ENCODE measurements at places on chromosomes 5 and 9.

DNA sequence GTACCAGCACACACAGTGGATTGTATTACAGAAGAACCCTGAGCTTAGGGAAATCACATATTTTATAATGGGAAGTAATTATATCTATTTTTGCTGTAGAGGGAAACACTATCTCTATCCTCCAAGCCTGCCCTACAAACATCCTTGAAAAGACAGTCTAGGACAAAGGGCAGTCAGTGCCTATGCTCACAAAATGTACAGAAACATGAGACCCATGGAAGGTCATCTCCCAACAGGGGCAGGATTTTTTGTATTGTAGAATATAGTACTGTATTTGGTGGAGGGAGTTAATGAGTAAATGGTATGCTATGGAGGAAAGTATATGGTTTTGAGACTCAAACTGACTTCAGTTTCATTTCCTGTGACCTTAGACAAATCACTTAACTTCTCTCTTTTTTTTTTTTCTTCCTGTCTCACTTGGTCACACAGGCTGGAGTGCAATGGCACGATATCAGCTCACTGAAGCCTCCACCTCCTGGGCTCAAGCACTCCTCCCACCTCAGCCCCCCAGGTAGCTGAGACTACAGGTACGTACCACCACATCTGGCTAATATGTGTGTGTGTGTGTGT lies 5.8 kb upstream of the RAB14 start:
- DNase-seq: no peak

DNA sequence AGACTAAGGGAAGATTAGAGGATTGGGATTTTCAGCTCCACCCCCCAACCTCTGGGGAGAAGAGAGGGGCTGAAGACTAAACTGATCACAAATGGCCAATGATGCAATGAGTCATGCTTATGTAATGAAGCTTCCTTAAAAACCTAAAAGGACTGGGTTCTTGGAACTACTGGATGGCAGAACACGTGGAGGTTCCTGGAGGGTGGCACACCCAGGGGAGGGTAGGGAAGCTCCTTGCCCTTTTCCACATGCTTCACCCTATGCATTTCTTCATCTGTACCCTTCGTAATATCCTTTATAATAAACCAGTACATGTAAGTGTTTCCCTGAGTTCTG lies 48.6 kb downstream of the ARHGEF28 start:
- DNase-seq: no peak

DNA sequence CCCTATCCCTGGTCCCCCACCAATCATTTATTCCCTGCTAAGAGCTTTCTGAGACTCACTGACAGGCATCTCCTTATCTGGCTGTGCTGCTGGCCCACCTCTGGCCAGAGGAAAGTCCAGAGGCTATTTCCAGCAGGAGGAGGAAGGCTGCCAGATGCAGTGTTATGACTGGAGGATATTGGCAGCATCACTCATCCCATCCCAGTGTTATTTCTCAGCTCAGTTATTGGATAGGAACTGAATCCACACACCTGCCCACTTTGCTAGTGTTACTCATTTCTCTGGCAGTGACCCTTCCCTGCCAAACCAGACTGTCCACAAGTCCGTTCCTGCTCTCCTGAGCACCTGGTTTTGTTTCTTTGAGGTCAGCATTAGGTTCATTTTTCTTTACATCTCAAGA lies 228.2 kb downstream of the GRIA1 start:
- DNase-seq: no peak

- DNase-seq: no peak
Observed at GRCh38 chr9:104907278-104907951, 20.5 kb downstream of the ABCA1 start.

DNA sequence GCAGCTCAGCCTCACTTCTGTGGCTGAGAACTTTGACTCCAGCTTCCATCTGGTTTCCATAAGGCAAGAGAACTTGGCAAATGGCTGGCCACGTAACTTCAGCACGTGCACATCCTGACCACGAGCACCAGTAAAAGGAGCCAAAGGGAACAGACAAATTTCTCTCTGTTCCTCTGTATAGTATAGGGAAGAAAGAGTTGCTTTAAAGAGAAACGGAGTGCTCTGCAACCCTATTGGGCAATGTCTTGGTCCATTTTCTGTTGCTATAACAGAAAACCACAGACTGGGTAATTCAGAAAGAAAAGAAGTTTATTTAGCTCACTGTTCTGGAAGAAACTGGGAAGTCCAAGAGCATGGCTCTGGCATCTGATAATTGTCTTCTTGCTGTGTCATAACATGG lies 558.7 kb downstream of the ACTL7B start:
- DNase-seq: no peak

- no peak for DNase-seq
Observed at GRCh38 chr9:38638881-38639576, 18.6 kb upstream of the ANKRD18A start.

GRCh38 chr5:66908230-66908629 lies 288.4 kb downstream of the CD180 start:
- DNase-seq: no peak

DNA sequence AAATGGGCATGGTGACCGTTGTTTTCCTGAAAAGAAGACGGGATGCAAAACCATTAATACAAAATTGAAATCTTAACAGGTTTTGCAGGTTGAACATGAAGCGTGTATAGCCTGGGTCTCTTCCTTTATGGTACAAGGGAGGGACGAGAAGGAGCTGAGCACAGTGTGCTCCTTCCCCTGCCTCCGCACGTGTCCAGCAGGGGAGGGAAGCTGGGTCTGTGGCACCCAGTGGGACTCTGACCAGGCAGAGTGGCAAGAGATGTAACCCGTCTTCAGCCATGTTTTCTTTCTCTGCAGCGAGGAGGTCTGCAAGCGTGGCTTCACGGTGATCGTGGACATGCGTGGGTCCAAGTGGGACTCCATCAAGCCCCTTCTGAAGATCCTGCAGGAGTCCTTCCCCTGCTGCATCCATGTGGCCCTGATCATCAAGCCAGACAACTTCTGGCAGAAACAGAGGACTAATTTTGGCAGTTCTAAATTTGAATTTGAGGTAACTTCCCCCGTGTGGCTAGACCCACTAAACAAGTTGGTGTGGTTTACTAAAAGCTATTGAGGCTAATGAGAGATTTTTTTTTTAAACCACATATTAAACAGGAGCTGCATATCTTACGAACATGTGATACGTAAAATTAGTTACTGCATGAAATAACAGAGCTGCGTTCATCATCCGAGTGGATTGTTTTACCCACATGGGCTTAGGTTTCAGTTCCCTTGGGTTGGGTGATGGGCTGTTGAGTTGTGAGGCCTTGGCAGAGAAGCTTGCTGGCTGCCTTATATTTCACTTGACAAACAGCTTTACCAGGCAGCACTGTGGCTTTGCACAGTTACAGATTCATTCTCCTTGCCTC lies 143.7 kb downstream of the TRIO start:
- no peak for DNase-seq

GRCh38 chr5:116564312-116564711 lies 10.3 kb downstream of the SEMA6A start:
- no peak for DNase-seq

DNA sequence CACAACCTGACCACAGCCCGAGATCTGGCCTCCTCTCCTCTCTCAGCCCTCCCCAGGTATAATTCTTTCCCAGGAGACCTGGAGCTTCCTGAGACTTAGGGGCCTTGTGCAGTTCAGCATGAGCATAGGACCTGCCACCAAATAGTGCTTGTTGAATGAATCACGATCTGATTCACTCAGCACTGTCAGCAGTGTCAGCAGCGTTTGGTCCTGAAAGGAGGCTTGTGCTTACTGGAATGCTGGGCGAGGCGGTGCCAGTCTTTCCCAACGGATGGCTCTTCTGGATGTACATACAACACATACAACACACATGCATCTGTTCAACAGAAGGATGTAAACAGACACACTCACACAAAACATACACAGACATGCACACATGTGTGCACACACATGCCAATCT lies 173.3 kb downstream of the COL23A1 start:
- DNase-seq: no peak

DNA sequence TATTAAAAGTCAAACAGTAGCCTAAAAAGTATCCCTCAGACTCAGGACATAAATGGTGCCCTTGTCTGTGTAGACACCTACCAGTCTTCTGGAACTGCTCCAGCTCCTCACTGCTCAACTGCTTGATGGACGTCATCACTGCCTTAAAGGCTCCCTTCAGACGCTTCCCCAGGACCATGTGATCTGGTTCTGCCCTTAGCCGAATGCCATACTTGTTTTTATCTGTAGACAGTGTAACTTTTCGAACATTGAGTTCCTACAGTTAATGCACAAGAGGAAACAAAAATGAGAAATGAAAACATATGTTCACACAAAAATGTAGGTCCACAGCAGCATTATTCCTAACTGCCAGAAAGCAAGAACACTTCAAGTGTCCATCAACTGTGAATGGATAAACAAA lies 46.2 kb downstream of the IARS1 start:
- DNase-seq: no peak

- DNase-seq: no peak
Observed at GRCh38 chr5:154367101-154367500, 78.7 kb upstream of the SAP30L start.

GRCh38 chr5:169652057-169652456 lies 15.0 kb downstream of the DOCK2 start:
- DNase-seq: no peak

- DNase-seq: no peak
Observed at GRCh38 chr9:126677188-126678084, 63.7 kb downstream of the LMX1B start.

DNA sequence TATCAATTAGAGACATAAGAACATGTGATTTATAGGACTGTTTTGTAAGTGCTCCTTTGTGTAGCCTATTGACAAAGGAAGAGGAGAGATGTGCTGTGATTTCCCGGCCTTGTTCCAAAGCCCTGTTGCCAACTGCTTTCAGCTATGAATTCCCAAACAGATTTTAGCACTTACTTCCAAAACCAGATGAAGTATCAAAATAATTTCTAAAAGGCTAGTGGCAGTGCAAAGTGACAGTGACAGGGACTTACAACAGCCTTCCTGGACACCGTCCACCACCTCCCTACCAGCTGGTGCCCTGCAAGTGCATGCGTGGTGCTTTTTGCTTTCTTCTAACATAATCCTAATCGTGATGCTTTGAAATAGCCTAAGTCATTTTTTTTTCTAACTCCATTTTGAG lies 254.1 kb upstream of the ACTBL2 start:
- DNase-seq: no peak

DNA sequence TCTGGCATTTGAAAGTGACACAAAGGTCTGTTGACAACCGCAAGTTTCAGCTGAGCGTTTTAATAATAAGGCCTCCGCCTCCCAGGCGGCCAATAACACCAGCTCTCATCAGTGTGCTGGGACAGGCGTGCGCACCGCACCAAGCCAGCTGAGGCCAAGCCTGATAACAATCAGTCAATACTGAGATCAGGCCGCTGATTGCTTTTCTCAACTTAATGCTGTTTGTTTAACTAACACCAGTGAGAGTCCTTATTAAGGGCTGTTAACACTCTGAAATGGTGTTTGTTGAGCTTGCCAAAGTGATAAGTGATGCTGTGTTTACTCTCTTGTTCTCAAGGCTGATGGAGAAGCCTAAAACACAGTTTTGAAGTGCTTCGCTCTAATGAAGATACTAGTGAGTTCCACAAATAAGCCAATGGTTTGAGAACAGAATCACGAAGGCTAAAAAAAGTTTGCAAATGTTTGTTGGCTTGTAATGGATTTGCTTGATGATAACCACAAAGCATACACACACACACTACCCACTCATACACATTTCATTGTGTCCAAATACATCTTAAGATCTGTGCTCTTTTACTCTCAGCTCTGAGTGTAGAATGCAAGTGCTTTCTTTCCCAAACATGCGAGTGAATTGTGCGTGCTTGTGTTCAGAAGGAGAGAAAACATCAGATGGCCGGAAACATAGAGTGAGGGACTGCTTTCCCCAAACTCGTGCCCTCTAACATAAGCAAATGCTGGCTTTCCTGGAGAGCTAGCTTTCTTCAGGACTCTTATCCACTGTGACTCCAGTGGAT lies 330.4 kb upstream of the KLF4 start:
- DNase-seq: no peak

DNA sequence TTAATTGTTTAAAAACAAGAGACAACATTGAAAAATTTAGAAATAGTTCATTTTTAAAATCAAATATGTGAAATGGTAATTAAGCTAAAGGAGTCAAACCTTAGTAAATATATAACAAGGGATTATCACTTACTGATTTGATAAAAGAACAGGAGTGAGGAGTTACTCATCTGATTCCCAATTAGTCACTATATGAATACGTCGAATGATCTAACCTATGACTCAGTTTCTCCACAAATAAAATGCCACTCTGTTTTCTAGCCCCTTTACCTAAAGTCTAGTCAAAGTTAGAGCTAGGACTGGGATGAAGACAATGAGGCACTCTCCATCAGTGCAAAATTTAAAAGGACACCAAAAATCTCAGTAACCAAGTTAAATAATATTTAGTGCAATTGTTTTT lies 70.4 kb upstream of the RASEF start:
- DNase-seq: no peak

DNA sequence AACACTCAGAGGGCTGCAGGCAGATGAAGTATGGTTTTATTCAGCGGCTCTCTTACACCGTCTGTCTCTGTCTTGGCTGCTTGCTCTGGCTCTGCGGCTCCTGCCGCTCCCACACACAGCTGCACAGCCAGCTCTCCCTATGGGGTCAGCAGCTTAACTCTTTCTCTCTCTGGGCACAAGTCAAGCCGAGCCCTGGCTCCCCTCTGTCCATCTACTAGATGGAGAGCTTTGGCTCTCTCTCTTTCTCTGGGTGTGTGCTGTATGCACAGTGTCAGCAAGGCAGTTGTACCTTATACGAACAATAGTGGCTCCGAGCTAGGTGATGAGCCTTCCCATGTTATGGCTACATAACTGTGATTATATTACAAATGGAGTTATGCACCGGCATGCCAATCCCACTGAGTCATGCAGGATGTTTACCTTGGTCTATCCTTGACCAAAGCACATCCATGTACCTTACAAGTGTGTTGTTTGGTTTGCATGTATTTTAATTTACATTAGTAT lies 19.3 kb upstream of the PPP2CA start:
- no peak for DNase-seq

DNA sequence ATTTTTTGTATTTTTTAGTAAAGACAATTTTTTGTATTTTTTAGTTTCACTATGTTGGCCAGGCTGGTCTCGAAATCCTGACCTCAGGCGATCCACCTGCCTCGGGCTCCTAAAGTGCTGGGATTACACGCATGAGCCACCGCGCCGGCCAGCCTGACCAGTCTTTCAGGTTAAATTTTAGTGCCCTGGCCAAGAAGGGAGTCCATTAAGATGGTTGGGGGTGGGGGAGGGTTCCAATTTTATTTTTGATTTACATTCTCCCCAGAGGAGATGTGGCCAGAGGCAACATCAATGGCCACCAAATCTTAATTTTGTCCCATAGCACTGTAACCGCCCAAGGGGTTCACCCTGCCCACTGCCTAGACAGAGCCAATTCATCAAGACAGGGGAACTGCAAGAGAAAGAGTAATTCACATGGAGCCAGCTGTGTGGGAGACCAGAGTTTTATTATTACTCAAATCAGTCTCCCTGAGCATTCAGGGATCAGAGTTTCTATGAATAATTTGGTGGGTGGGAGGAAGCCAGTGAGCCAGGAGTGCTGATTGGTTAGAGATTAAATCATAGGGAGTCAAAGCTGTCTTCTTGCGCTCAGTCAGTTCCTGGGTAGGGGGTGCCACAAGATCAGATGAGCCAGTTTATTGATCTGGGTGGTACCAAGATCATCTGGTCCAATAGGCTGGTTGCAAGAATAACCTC lies 24.7 kb downstream of the TBCA start:
- DNase-seq: no peak

Measured in stimulated activated CD4-positive, alpha-beta T cell treated with anti-CD3 and anti-CD28 coated beads, Interleukin-1b, Interleukin-23, amount 100 ng/mL, for 24 hours (primary cell).